ENCODE measurements at places on chromosomes 3 and 15. TPM values are rescaled to one million over a fixed set of nuclear protein-coding genes. Genes with fewer than 3 reads are reported as not detected.

The CAPN7 gene
- 25.5 TPM for total RNA-seq

The KCNMB3 gene
- 0.80 TPM for total RNA-seq

The SLC2A2 gene
- not detected for total RNA-seq

The CHRNA7 gene
- 0.61 TPM for total RNA-seq

The FAM81A gene
- 0.42 TPM for total RNA-seq

DNA sequence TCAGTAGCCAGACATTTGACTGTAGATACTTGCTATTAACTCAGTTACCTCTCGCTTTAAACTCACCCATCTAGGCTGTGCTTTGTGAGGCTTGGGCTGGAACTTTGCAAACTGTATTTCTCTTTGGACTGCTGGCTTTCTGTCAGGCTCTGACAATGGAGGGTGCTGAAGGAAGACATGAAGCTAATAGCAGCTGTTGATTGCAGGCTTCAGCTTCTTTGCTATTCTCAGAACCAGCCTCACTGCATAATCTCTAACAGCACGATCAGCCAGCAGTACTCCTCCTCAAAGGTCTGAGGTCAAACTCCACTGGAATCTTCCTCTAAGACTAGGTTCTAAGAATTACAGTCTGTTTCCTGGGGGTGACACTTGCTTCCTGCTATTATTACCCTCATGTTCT lies 295.6 kb downstream of the ZBBX start:
- no peaks in the 10 kb centered on the region for H3K4me1 ChIP-seq
- DNase-seq, result no peak
- no peaks in the 10 kb centered on the region for H3K36me3 ChIP-seq

DNA sequence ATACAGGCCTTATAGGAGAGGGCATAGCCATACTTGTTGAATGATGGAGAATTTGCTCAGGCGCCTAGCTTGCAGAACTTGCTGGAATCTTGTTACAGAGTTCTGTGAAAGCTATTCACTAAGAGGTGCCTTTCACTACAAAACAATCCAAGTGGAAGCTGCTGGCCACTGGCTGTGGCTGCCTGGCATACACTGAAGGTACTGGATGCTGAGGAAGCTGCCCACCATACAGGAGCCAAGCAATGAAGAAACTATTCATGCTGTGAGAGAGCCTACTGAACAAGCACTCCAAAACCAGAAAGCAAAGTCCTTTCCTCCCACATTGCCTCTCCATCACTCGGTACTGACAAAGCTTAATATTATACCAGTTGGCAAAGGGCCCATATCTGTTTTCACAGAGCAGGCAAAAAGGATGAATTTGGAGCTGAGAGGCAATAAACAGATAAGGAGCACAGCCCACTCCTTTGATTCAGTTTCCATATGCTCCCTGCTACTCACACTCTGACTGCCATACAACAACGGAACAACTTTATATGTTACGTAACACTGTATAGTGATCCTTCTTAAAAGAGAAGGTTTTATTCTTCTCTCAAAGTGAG lies 192.6 kb upstream of the ALCAM start:
- DNase-seq, result no peak
- H3K36me3 ChIP-seq, result no peaks in the 10 kb centered on the region
- H3K27ac ChIP-seq, result no peak overlapping the region
- no peak overlapping the region for H3K4me3 ChIP-seq

GRCh38 chr3:127483005-127483641 lies 107.4 kb downstream of the TPRA1 start:
- no peak overlapping the region for H3K4me3 ChIP-seq
- H3K36me3 ChIP-seq, result no peaks in the 10 kb centered on the region
- no peak for DNase-seq
- no peak overlapping the region for H3K27ac ChIP-seq

DNA sequence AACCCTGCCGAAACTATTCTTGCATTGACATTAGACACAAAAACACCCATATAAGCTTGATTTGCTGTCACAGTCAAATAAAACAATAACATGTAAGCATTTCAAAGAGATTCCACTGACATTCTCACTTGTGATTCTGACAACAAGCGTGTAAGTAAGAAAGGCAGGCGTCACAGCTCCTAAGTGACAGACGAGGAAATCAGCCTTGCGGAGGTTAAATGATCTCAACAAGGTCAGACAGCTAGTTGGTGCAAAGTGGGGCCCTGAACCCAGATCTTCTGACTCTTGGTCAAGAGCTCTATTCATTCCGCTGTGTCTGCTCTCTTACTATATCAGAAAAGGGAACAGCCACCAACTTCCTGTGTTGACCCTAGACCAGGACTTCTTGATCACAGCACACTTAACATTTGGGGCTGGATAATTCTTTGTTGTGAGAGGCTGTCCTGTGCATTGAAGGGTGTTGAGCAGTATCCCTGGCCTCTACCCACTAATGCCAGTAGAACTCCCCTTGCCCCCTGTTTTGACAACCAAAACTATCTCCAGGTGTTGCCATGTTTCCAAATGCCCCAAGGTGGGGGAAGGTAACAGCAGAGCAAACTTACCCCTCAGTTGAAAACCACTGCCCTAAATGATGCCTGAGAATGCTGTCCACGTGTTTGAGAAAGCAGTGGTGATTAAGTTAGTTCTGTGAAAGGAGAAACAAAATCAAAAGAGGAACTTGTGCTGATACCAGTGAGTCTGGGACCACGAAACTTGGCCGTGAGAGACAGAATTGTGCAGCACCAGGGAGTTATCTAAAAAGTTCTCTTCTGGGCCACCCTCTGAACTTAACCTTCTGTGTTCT lies 86.1 kb downstream of the LIPC start:
- H3K27me3 ChIP-seq, result no peaks in the 10 kb centered on the region
- H3K27ac ChIP-seq, result peak overlapping the region; percentile 88
- DNase-seq, result peak; percentile 40
- H3K4me3 ChIP-seq, result no peak overlapping the region

GRCh38 chr3:155603302-155603701 lies 141.6 kb downstream of the PLCH1 start:
- H3K36me3 ChIP-seq, result no peaks in the 10 kb centered on the region
- H3K27ac ChIP-seq, result no peak overlapping the region
- H3K4me3 ChIP-seq, result no peak overlapping the region
- H3K27me3 ChIP-seq, result no peaks in the 10 kb centered on the region

GRCh38 chr15:64122936-64123351 lies 27.2 kb downstream of the SNX1 start:
- H3K36me3 ChIP-seq, result peaks cover 51% of the 10 kb centered on the region
- H3K4me1 ChIP-seq, result peaks cover 3% of the 10 kb centered on the region
- no peaks in the 10 kb centered on the region for H3K27me3 ChIP-seq

DNA sequence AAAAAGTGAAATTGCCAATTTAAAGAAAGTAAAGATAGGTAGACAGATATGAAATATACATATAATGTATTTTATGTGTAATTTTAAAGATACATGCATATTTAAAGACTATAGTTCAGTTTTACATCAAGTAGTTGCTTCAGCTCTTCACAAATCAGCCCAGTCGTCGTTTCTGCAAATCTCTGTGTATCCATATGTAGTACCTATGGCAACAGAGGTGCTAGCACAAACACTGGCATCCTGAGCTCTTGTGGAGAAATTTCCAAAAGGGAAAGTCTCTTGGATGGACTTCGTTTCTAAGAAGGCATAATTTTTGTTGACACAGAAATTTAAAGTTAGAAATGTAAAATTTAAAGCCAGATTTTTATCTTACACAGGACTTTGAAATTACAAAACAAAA lies 1284.7 kb downstream of the ROBO1 start:
- no peaks in the 10 kb centered on the region for H3K36me3 ChIP-seq
- no peak overlapping the region for H3K27ac ChIP-seq
- no peak overlapping the region for H3K4me3 ChIP-seq
- H3K27me3 ChIP-seq, result no peaks in the 10 kb centered on the region
- no peaks in the 10 kb centered on the region for H3K4me1 ChIP-seq
- no peak for DNase-seq

DNA sequence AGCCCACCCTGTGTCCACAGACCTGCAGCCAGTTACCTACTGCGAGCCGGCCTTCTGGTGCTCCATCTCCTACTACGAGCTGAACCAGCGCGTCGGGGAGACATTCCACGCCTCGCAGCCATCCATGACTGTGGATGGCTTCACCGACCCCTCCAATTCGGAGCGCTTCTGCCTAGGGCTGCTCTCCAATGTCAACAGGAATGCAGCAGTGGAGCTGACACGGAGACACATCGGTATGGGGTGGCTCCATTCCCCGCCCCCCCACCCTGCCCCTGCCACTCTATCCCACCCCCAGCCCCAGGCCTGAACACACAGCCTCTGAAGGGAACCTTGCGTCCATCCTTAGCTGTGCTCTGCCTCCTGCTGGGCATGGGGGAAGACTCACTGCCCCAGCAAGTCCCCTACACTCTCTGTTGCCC lies 73.2 kb downstream of the AAGAB start:
- no peak overlapping the region for H3K4me3 ChIP-seq
- H3K27ac ChIP-seq, result peak overlapping the region; percentile 42
- H3K4me1 ChIP-seq, result peaks cover 23% of the 10 kb centered on the region
- no peak for DNase-seq
- no peaks in the 10 kb centered on the region for H3K27me3 ChIP-seq
- peaks cover 22% of the 10 kb centered on the region for H3K36me3 ChIP-seq

GRCh38 chr3:42819351-42819965 lies 10.2 kb downstream of the ACKR2 start:
- no peak overlapping the region for H3K27ac ChIP-seq
- H3K27me3 ChIP-seq, result no peaks in the 10 kb centered on the region
- no peak overlapping the region for H3K4me3 ChIP-seq
- H3K4me1 ChIP-seq, result no peaks in the 10 kb centered on the region
- no peak for DNase-seq
- H3K36me3 ChIP-seq, result no peaks in the 10 kb centered on the region

DNA sequence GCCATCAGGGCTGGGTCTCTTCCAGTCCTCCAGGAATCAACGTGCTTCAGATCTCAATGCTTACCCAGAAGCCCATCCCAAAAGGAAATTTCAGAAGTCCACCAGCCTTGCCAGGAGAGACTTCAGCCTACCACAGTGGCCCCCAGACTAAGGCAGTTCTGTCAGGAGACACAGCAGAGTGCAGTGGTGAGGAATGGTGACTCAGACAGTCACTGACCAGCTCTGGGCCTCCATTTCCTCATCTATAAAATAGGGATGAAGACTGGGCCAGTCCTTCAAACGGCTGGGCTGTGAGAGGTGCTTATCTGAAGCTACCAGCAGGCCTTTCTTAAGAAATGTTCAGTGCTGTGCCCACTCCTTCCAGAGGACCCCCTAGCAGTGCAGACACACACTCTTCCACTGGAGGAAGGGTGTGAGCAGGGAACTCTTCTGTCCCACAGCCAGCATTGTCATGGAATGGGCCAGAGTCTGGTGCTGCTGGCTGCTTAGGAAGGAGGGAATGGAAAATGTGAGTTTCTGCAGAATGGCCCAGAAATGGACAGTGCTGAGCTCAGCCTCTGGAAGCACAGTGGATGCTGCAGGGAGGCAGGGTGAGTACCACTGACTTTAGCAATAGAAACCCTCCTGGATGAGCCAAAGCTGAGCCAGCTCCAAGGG lies 41.6 kb upstream of the DUSP7 start:
- H3K27ac ChIP-seq, result no peak overlapping the region
- DNase-seq, result no peak
- H3K27me3 ChIP-seq, result no peaks in the 10 kb centered on the region
- H3K36me3 ChIP-seq, result peaks cover 19% of the 10 kb centered on the region

DNA sequence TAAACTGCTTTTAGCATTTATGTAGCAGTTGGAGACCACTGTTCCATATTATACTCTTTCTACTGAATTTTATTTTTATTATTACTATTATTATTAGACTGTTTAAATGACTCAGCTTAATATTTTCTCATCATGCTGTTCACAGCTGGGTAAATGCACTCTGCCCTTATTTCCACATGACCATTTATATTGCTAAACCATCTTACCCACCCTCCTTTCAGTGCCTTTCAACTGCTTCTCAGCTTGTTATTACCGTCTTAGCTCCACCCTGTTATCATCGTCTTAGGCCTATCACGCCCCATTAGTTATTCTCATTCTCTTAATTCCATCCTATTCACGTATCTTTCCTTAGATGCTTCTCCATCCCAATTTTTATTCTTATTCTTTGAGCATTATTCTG lies 212.6 kb downstream of the GAP43 start:
- H3K4me3 ChIP-seq, result no peak overlapping the region
- no peaks in the 10 kb centered on the region for H3K27me3 ChIP-seq
- no peaks in the 10 kb centered on the region for H3K36me3 ChIP-seq
- H3K27ac ChIP-seq, result no peak overlapping the region
- no peaks in the 10 kb centered on the region for H3K4me1 ChIP-seq

- H3K36me3 ChIP-seq, result peaks cover 4% of the 10 kb centered on the region
- DNase-seq, result no peak
- H3K27ac ChIP-seq, result no peak overlapping the region
These were observed 1.7 kb downstream of the SLMAP start for GRCh38 chr3:57757642-57758297.

- H3K4me3 ChIP-seq, result peak overlapping the region; percentile 84
- no peak for DNase-seq
- no peaks in the 10 kb centered on the region for H3K27me3 ChIP-seq
- peak overlapping the region; percentile 49 for H3K27ac ChIP-seq
- H3K36me3 ChIP-seq, result no peaks in the 10 kb centered on the region
- H3K4me1 ChIP-seq, result peaks cover 12% of the 10 kb centered on the region
These were observed 340 bp downstream of the TMEM44 start for GRCh38 chr3:194632809-194633348.

- peak; percentile 29 for DNase-seq
- no peak overlapping the region for H3K4me3 ChIP-seq
- H3K36me3 ChIP-seq, result no peaks in the 10 kb centered on the region
- H3K27ac ChIP-seq, result peak overlapping the region; percentile 25
- peaks cover 8% of the 10 kb centered on the region for H3K4me1 ChIP-seq
These were observed 30.2 kb downstream of the KCNAB1 start for GRCh38 chr3:156150434-156151066.

DNA sequence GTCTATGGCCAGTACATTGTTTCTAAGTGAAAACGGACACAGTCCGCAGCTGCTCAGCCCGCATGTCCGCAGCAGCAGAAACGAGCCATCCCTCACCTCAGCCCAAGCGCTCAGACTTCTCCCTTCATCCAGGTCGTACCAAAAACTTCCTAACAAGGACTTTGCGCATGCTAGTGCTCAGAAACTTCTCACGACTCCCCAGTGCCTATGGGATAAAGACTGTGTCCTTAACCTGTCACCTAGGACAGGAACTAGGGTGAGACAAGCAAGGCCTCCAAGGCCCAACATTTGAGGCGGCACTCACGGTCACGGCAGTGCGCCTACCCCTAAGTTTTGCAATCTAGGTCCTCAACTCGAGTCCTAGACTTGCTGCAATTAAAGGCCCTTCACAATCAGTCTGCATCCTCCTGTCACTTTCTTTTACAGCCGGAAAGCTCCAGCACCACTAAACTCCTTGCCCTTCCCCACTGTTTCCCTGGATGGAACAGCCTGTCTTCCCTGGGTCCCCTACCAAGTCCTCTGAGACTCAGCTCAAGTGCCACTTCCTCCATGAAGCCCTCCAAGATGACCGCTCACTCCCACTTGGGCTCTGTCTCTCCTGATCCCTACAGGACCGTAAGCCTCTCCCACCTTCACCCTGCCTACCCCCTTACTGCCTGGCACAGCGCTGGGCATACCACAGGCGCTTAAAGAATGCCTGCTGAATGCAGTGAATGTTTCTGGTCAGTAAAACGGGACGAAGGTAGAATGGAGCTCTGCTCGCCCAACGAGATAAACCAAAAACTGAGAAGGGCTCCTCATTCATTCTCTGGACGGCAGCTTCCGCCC lies 1.2 kb downstream of the CLN6 start:
- no peaks in the 10 kb centered on the region for H3K36me3 ChIP-seq
- no peak overlapping the region for H3K27ac ChIP-seq
- H3K4me3 ChIP-seq, result peak overlapping the region; percentile 82
- DNase-seq, result no peak
